ENCODE measurements at places on chromosomes 5 and 9.

DNA sequence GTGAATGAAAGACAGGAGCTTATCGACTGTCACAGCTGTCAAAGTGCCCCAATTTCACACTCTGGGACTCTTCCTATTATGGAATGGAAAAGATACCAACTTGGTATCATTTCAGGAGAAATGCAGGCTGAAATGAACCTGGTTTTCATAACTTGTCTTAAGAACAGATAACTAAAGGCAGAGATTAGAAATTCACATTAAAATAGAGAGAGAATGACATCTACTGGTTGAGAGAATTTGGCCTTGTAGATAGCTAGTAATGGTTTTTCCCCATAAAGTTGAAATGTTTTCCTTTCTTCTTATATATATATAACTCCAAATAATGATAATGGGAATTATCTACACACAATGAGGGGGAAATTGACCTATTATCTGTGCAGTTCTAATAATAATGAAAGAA lies 600.2 kb upstream of the CCNG1 start:
- no peak for DNase-seq

DNA sequence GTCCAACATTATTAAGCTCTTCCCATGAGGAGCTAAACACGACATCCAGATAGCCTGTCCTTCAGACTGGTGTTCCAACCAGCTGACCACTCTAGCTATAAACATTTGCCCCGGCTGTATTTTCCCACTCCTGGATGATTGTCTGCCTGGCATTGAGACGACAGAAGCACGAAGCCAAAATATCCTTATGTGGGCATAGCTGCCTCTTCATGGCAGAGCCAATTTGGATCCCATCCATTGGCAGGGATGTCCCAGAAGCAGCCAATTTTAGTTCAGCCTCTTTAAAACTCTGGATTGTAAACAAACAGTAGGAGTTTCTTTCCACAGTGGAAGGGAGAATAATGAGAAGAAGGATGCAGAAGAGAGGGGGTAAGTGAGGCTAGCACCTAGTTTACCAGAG lies 507.6 kb downstream of the CETN3 start:
- no peak for DNase-seq

GRCh38 chr5:140574165-140574564 lies 9.5 kb downstream of the SLC35A4 start:
- DNase-seq: no peak

DNA sequence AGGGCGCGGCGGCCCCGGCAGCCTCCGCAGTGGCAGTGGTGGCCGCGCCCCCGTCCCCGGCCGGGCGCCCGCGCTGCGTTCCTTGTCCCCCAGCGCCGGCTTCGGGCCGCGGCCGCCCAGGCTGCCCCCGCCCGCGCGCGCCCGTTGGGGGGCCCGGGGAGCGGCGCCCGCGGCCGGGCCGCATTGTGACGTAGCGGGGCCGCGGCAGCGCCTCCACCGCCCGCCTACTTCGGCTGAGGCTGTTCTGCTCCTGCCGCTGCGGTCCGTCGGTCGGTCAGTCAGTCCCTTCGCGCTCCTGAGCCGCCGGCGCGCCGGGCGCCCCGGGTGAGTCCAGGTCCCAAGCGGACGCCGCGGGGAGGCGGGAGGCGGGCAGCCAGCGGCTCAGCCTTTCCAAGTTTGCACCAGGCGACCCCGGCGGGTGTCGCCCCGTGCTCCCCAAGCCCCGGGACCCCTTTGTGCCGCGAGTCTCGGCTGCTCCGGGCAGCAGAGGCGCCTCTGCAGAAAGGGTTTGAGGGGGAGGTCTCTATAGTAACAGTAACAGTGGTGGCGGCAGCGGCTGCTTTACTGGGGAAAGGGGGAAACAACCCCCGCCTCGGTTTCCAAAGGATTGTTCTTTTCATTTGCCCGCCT lies at the start of gene SNCAIP:
TSS of gene SNCAIP (plus strand) at position 277 of the 630 bp plus-strand sequence. CDS start 78,898 bp downstream, outside the sequence.
- DNase-seq: no peak

- DNase-seq: no peak
These were observed at the start of gene PCDHGA9 for GRCh38 chr5:141402553-141403243. TSS of gene PCDHGA9 (plus strand) at chr5:141402778. CDS start at chr5:141402953, 175 bp downstream.

DNA sequence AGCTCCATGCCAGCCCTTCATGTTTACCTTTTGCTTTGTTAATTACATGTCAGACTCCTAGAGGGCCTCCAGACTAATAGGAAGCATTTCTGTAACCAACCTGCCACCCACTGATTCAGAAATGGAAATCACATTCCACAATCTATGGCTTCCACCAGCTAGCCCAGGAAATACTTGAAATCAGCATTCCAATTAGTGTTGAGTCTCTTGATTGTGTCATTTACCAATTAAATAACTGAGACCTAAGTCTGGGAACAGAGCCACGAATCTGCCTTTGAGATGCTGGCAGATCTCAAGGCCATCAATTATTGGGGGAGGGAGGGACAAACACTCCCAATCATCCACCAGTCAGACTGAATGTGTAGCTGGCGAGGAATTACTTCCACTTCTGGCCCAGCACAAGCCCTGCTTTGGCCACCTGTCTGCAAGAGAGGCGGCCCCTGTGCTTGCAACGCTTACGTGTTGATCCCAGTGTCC lies 27.4 kb upstream of the SAP30L start:
- DNase-seq: no peak

GRCh38 chr9:100774962-100775361 lies 197.1 kb downstream of the CAVIN4 start:
- DNase-seq: no peak

GRCh38 chr9:88072831-88073375 lies 65.4 kb downstream of the SPATA31C2 start:
- DNase-seq: no peak

DNA sequence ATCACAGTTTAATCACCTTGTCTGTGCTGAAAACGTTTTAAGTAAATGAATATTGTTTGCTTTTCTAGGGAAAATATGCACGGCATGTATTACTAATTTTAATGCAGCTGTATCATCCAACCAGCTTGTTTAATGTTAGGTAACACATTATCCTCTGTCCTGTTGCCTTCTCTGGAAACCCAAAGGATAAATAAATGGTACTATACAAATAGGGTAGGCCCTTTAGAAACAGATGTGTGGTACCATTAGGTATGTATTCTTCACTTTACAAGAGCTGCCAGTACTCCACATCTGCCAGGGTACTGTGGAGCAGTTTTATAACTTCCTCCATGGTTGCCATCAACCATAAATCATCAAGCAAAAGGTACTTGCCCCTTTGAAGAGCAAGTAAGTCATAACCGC lies 42.9 kb downstream of the FAF2 start:
- no peak for DNase-seq

DNA sequence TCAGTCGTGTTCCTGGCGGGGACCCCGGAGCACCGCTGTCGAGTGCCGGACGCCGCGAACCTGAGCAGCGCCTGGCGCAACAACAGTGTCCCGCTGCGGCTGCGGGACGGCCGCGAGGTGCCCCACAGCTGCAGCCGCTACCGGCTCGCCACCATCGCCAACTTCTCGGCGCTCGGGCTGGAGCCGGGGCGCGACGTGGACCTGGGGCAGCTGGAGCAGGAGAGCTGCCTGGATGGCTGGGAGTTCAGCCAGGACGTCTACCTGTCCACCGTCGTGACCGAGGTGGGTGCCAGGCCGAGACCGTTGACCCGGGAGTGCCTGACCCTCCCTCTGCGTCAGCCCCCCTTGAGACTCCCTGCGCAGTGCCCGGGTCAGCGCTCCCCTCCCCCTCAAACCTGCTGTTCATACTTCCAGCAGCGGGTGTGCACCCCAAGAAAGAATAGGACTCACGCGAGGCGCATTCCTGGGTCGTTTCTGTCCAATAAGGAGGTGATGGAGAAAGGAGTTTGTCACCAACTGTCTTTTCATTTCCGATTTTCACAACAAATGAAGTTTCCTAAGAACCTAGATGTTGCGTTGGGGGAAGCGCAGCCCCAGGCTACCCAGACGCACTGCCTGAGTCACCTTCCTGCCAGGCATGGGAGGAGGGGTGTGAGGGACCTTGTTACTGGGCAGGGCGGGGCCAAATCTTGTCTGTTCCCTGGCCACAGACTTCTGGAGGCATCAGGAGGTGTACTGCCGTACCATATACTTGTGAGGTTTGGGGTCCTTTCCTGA lies 722 bp downstream of the SLC22A4 start:
- no peak for DNase-seq

- DNase-seq: no peak
These were observed 496.7 kb upstream of the CDH9 start for GRCh38 chr5:27535031-27535557.

GRCh38 chr5:122908662-122909061 lies 63.2 kb downstream of the SNX24 start:
- DNase-seq: no peak

DNA sequence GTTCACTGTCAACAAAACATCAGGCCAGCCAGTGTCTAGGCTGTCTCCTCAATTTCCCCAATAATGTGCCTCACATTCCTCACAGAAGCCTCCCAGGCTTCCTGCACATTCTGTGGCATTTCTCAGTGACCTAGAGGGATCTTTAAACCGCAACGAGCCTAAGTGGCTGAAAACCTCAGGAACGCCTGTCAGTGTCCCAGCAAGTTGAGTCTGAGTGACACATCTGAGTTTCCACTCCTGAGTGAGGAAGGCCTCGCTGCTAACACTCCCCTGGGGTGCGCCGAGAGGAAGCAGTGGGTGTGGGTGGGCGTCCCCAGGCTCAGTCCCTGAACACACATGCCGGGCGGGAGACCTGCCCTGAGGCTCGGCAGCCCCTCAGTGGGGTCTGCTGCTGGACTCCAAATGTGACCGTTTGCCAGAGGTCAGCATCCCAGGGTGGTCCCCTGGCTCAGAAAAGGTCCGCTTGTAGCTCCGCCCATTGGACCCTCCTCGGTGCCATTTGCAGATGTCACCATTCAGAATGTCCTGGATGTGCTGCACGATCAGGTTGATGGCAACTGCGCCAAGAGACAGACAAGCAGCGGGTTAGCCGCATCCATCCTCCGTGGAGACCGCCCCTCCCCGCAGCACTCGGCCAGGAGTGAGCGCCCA lies 6.3 kb downstream of the UCK1 start:
- no peak for DNase-seq

GRCh38 chr5:79464695-79465332 lies 49.1 kb downstream of the HOMER1 start:
- DNase-seq: peak; percentile 8

- DNase-seq: no peak
These were observed 550.0 kb downstream of the PTPRD start for GRCh38 chr9:10062629-10063395.

DNA sequence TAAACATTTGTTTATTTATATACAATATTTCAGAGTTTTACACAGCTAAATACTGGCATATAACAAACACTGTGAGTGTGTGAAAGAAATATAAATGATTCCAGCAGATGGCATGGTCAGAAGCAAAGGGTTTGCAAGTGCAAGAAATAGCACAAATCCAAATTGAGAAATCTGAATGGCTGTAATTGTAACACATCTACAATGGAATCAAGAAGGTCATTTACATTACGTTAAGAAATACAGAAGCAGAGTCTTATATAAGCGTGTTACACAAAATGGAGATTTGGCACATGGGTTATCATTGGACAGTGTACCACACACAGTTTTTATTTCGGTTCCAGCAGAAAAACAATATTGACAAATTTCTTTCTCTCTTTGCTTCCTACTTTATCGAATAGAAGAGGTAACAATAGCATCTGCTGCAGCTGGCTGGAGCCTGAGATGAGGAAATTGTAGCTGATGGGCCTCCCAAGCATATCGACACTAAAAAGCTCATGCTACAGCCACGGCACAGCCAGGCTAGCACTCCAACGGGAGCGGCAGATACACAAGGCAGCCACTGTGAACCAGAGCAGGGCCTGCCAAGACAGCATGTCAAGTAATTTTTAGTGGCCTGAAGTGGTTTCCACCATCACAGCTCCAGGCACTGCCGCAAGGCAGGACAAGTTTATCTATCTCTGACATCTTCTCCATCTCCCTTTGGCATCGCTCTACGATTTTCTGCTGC lies 564.6 kb upstream of the DMAC1 start:
- DNase-seq: no peak

GRCh38 chr9:104027295-104027694 lies 66.8 kb upstream of the SMC2 start:
- no peak for DNase-seq

- DNase-seq: no peak
These were observed 9.2 kb upstream of the GLE1 start for GRCh38 chr9:128495296-128495695.

DNA sequence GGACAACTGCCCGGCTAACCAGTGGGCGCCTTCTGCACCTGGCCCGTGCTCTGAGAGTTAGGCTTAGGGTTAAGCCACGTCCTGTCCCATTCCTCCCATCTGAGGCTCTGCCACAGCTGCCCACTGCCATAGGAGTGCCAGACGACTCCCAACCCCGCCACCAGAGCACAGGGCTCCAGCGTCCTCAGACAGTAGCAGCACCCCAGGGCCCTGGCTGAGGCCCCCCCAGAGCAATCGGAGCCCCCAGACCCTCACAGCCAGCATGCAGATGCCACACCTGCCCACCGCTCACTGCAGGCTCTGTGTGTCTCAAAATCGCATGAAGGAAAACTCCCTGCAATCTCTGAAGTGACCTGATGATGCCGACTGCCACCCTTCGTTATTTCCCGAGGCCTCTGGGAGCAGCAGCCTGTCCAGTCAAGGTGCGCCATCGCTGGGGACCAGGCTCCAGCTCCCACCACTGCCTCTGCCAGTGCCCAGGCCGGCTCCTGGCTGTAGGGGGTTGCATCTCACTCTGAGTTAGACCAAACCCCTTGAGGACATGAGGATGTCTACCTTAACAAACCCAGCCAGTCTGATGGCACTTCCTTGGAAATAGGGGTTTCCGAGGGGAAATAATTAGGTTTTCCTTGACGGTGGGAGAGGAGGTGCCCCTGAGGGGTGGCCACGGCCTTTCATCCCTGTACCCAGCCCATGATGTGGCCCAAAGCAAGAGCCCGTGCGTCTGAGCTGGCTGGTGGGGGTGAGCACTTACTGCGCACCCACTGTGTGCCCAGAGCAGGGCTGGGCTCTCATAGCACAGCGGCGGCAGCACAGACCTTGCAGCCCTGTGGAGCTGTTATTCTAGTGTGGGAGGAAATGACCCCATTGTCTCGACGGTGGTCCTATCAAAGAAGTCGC lies 58.0 kb upstream of the RNF130 start:
- DNase-seq: no peak

DNA sequence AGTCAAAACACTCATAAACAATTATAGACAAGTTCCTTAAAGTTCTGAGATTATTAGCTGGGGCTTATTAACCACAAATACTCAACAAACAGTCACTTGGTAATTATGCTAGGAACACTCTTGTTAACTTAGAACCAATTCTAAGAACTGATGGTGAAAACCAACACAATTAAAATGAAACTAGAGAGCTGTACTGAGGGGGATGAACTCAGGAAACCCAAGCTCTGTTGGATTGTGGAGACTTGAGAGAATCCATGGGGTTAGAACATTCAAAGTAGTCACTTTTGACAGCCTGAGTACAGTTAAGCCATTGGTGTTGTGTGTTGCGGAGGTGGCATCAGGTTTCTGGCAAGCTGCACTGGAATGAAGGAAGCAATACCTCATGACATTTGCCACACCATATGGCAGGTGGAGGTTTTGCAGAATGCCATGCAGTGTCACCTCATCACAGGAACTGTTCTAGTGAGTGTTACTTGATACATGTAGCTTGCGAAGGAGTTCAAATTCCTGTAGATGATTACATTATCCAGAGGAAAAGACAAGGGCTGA lies 480.9 kb upstream of the CD180 start:
- no peak for DNase-seq

- no peak for DNase-seq
These were observed 11.0 kb upstream of the FAM120AOS start for GRCh38 chr9:93464395-93464794.

Data from GM12864 (cell line).